ENCODE measurements at places on chromosomes 6 and 20.
A peak's percentile ranks its signal among the peaks of the same experiment; 100 is the strongest.

GRCh38 chr6:119978274-119978889 lies 628.8 kb upstream of the MAN1A1 start:
- peak; percentile 21 for DNase-seq

GRCh38 chr20:33277471-33278441 lies 5.3 kb upstream of the BPIFB1 start:
- DNase-seq: peak; percentile 2

DNA sequence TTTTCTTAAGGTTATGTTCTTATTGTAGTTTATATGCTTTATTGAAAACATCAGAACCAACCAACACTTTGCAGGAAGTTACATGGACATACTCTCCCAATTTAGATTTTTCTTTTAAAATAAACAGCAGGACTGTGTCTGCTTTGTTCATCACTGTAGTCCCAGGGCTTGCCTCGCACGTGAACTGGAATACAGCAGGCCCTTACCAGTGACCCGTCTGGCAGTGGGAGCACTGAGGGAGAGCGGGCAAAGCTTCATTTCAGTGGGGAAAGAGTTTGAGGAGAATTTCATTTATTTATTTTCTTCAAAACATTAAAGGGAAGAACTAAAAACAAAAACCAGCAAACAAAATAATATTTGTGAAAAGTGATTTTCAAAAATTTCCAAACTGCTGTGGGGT lies 230.8 kb downstream of the PAX1 start:
- DNase-seq: no peak

- DNase-seq: no peak
These were observed 42.3 kb downstream of the CCDC170 start for GRCh38 chr6:151536188-151536479.

GRCh38 chr6:144315981-144316861 lies 31.1 kb downstream of the UTRN start:
- no peak for DNase-seq

DNA sequence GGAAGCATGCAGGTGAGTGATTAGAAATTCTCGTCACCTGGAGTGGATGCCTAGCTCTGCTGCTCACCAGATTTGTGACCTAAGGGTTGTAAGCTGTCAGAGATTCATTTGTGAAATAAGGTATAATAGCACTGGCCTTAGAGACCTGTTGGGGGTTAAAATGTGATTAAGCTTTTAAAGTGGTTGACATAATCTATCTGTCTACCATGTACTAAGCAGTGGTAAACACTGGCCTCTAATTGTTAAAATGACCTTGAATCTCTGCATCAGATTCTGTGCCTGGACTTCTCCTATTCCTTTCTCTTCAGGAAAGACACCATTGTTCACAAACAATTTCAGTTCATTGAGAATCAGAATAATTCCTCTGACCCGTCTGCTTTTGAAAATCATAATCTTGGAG lies 536.2 kb downstream of the CBLN4 start:
- DNase-seq: no peak

- no peak for DNase-seq
These were observed 17.6 kb upstream of the SNAI1 start for GRCh38 chr20:49964964-49965780.

GRCh38 chr6:63589952-63590411 lies 17.7 kb downstream of the LOC128125822 start:
- DNase-seq: no peak

GRCh38 chr6:4970739-4971395 lies 33.0 kb downstream of the RPP40 start:
- DNase-seq: peak; percentile 15

DNA sequence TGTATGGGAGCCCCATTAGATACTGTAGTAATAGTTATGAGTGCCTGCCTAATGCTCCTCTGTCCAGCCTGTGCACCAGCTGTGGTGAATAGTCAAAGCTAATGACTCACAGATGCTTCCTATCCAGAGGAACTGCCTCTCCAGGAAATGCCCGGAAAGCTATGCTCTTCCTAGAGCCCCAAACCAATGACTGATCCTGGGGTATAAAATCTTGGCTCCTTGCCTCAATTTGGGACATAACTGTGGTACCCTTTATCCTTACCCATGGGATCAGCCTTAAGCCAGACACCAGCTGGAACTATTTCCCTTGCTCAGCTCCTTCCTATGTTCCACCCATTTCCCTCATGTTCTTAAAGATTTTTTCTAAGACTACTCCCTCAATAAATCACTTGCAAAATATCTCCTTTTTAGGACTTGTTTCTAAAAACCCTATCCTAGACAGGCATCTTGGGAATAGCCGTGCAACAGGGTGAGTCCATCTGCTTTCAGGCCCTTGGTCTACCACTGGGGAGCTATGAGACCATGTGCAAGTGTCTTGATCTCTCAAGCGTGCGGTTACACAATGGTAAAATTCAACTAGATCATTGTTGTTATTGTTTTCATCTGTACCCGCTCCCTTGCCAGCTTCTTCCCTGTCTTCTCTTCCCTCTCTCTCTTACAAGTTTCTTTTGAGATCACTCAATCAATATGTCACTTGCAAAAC lies 283.7 kb downstream of the BTBD3 start:
- peak; percentile 48 for DNase-seq

DNA sequence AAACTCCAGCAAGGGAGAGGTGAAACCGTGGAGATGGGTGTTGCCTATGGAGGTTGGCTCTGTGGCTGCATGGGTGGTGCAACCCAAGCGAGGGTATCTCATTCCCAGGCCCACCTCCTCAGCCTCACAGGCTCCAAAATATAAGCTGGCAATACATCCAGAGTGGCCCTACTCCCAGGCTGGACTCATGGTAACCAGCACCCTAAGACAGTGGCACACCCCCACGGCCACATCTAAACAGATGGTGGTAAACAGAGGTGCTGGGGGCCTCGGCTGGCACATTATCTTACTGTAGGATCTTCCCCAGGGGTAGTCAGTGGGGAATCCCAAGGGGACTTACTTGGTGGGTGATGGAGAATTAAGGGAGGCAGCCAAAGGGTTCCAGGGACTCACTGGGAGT lies 33.7 kb upstream of the CCND3 start:
- DNase-seq: no peak

Measured in amniotic epithelial cell (primary cell).